Tibial nerve (tissue), 4 donors: ENCODE measurements at places on chromosomes 2 and 18. TPM values are rescaled to one million over a fixed set of nuclear protein-coding genes. Genes with fewer than 3 reads are reported as not detected.

- H3K4me3 ChIP-seq = no peak overlapping the region
- H3K27me3 ChIP-seq = no peaks in the 10 kb centered on the region
- no peak overlapping the region for H3K27ac ChIP-seq
Observed at GRCh38 chr2:167555098-167555720, 666.9 kb downstream of the XIRP2 start.

DNA sequence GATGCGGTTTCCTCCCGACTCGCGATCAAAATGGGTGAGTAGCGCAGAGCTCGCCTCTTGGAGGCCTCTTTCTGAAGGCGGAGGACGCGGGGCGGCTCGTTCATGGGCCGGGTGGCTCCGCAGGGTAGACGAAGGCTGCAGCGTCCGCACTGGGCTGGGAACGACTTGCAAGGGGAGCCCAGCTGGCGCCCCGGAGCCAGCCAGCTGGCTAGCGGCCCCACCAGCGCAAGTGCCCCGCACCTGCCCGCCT, 328 bp upstream of the PASK start:
- no peak overlapping the region for H3K27ac ChIP-seq
- no peak for DNase-seq
- H3K27me3 ChIP-seq = no peaks in the 10 kb centered on the region
- H3K4me3 ChIP-seq = peak overlapping the region; percentile 89

- peaks cover 3% of the 10 kb centered on the region for H3K4me1 ChIP-seq
- no peak overlapping the region for H3K27ac ChIP-seq
- no peaks in the 10 kb centered on the region for H3K36me3 ChIP-seq
- DNase-seq = no peak
- H3K27me3 ChIP-seq = no peaks in the 10 kb centered on the region
- H3K4me3 ChIP-seq = no peak overlapping the region
Observed at GRCh38 chr2:86240251-86240650, 41.0 kb downstream of the MRPL35 start.

DNA sequence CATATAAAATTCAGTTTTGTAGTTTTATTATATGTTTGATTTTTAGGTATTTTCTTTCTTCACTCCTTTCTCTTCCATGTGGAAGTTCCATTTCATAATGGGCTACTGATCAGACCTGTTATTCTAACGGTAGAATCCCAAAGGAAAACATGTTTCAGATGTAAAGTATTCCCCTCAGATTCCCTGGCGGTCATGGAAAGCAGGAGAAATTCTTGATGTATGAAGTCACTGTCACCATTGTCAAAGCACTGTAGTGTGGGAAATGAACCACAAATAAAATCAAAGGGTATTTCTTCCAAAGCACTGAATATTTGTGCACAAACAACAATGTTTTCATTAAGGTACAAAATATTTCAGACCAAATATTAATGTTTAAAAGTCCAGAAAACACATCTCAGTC, 237.3 kb upstream of the KLHL14 start:
- DNase-seq = no peak
- H3K36me3 ChIP-seq = no peaks in the 10 kb centered on the region
- H3K4me1 ChIP-seq = no peaks in the 10 kb centered on the region
- no peak overlapping the region for H3K27ac ChIP-seq
- no peak overlapping the region for H3K4me3 ChIP-seq

DNA sequence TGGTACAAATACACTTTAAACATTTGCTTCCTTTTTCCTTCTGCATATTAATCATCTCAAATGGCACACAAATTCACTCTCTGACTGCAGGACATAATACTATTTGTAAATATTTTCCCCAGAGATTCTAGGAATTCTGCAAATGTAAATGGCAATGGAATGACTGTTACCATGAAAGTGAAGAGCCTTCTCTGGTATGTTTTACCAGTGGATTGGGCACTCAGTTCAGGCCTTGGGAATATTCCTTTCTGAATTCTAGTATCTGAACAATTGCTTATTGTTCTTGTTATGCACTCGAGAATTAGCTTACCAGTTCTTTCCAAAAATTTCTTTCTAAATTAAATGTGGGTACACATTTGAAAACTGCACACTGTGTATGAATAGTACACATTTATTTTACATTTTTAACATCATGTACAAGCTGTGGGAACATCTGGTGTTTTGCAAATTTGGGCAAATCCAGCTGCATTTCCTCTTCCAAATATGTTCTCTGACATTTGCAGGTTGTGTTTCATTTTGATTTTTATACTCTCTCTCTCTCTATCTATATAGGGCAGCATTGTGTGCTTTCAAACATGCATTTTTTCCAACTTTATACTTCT, 289.1 kb downstream of the NBAS start:
- DNase-seq = no peak
- H3K4me3 ChIP-seq = no peak overlapping the region
- H3K36me3 ChIP-seq = peaks cover 2% of the 10 kb centered on the region
- H3K27ac ChIP-seq = peak overlapping the region; percentile 29
- no peaks in the 10 kb centered on the region for H3K27me3 ChIP-seq

- no peaks in the 10 kb centered on the region for H3K27me3 ChIP-seq
- DNase-seq = peak; percentile 55
- H3K27ac ChIP-seq = peak overlapping the region; percentile 95
- H3K4me3 ChIP-seq = peak overlapping the region; percentile 78
Observed at GRCh38 chr2:160492401-160493226, 993 bp downstream of the RBMS1 start.

DNA sequence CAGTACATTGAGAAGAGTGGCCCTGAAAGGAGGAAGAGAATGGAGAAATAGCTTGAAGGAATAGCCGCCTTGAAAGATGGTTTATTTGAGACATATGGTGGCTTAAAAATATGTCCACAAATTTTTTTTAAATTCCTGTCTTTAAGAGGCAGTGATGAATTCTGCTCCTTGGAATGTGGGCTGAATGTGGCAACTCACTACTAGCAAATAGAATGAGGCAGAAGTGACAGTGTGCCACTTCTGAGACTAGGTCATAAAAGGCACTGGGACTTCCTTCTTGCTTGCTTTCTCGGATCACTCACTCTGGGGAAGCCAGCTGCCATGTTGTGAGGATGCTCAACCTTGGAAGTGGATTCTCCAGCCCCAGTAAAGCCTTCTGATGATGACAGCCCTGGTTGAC, 67.0 kb downstream of the FAM161A start:
- no peak for DNase-seq
- no peaks in the 10 kb centered on the region for H3K4me1 ChIP-seq
- H3K27ac ChIP-seq = no peak overlapping the region
- H3K36me3 ChIP-seq = no peaks in the 10 kb centered on the region
- H3K4me3 ChIP-seq = no peak overlapping the region

- no peaks in the 10 kb centered on the region for H3K27me3 ChIP-seq
- no peaks in the 10 kb centered on the region for H3K36me3 ChIP-seq
- DNase-seq = no peak
- no peak overlapping the region for H3K4me3 ChIP-seq
- H3K27ac ChIP-seq = no peak overlapping the region
- H3K4me1 ChIP-seq = no peaks in the 10 kb centered on the region
Observed at GRCh38 chr18:46591783-46592391, 65.1 kb downstream of the LOXHD1 start.

DNA sequence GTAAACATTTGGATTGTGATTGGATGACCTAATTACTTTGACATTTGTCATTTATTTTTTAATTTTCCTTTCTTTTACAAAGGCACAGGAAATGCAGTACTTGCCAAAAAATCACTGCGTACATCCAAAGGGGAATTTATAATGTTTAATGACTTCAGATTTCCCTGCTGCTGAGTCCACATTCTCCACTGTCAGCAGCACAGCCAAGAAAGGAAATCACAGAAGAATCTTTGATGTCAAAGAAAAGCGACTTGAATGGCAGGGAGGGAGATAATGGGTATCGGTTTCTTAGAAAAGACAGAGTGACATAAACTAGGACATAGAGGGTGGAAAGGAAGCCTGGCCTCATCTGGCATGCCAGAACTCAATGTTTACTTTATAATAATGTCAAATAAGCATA, 41.4 kb upstream of the COPS8 start:
- no peaks in the 10 kb centered on the region for H3K36me3 ChIP-seq
- no peak overlapping the region for H3K27ac ChIP-seq
- no peak for DNase-seq
- no peak overlapping the region for H3K4me3 ChIP-seq
- no peaks in the 10 kb centered on the region for H3K27me3 ChIP-seq

GRCh38 chr2:99382143-99382542, 45.0 kb downstream of the EIF5B start:
- H3K4me3 ChIP-seq = no peak overlapping the region
- peaks cover 8% of the 10 kb centered on the region for H3K36me3 ChIP-seq
- H3K4me1 ChIP-seq = no peaks in the 10 kb centered on the region
- H3K27ac ChIP-seq = no peak overlapping the region
- no peaks in the 10 kb centered on the region for H3K27me3 ChIP-seq

- no peak overlapping the region for H3K4me3 ChIP-seq
- no peak for DNase-seq
- H3K4me1 ChIP-seq = no peaks in the 10 kb centered on the region
- no peak overlapping the region for H3K27ac ChIP-seq
- H3K27me3 ChIP-seq = no peaks in the 10 kb centered on the region
Observed at GRCh38 chr2:131827481-131828163, 299.9 kb downstream of the CCDC74A start.

GRCh38 chr18:12694032-12694431, 8.5 kb downstream of the CEP76 start:
- H3K27me3 ChIP-seq = no peaks in the 10 kb centered on the region
- H3K4me1 ChIP-seq = no peaks in the 10 kb centered on the region
- no peak overlapping the region for H3K4me3 ChIP-seq

DSG4 gene
- not detected for total RNA-seq

ASB18 gene
- total RNA-seq = not detected
